Activated T-cell treated with anti-CD3 and anti-CD28 coated beads for 4 hours (primary cell): ENCODE measurements at places on chromosomes 2 and 18.

DNA sequence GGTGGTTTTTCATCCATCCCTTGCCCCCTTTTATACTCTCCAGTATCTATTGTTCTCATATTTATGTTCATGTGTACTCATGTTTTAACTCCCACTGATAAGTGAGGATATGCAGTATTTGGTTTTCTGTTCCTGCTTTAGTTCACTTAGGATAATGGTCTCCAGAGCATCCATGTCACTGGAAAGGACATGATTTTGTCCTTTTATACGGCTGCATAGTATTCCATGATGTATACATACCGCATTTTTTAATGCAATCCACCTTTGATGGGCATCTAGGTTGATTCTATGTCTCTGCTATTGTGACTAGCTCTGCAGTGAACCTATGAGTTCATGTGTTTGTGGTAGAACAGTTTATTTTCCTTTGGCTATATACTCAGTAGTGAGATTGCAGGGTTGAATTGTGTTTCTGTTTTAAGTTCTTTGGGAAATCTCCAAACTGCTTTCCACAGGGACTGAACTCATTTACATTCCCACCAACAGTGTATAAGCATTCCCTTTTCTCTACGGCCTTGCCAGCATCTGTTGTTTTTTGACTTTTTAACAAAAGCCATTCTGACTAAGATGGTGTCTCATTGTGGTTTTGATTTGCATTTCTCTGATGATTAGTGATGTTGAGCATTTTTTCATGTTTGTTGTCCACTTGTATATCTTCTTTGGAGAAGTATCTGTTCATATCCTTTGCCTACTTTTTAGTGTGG, 420.2 kb downstream of the THSD7B start:
- DNase-seq: no peak

GRCh38 chr18:22848615-22849014, 84.5 kb upstream of the RBBP8 start:
- no peak for DNase-seq

GRCh38 chr18:67776929-67777328, 260.4 kb upstream of the DSEL start:
- DNase-seq: no peak

DNA sequence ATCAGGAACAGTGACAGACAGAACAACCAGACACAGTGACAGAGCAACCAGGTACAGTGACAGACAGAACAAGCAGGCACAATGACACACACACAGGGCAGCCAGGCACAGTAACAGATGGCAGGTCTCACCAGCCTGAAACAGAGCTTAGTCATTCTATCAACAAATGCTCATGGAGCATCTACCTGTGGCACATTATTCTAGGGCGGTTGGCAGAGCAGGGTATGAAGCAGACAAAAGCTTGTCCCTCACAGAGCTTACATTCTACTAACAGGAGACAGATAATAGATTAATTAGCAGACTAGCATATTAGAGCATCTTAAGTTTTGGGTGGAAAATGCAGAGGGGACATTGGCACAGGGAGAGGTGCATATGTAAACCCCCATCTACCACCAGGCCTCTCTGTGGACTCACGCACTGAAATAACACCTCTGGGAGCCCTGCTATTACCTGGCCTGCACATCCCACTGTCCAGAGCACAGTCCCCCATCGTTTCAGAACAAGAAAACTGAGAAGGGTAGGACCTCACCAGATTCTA, 64.1 kb upstream of the RAB6C start:
- no peak for DNase-seq

GRCh38 chr2:9768388-9768787, 74.9 kb upstream of the TAF1B start:
- DNase-seq: no peak

DNA sequence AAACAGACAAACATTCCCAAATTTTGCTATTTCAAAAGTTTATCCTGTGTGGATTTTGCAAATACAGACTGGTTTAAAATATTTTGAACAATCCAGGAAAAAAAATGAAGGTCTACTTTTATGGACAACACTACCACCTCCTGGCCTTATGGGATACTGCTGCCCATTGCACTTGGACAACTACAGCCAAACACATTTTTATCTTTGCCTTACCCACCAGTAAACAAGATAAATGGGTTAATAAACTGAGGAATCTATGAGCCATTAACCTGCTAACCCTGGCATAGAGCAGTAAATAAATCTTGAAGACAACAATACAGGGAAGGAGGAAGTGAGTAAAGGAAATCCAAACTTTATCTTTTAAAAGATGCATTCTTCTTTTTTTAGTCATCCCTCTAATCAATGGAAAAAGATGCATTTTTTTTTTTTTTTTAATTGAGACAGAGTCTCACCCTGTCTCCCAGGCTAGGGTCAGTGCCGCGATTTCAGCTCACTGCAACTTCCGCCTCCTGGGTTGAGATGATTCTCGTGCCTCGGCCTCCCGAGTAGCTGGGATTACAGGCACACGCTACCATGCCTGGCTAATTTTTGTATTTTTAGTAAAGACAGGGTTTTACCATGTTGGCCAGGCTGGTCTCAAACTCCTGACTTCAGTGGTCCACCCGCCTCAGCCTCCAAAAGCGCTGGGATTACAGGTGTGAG, 2.1 kb upstream of the SPIRE1 start:
- no peak for DNase-seq

GRCh38 chr2:138630164-138630563, 128.6 kb downstream of the SPOPL start:
- DNase-seq: no peak

- DNase-seq: no peak
Measured at GRCh38 chr2:239826376-239826775, 198.8 kb downstream of the NDUFA10 start.

DNA sequence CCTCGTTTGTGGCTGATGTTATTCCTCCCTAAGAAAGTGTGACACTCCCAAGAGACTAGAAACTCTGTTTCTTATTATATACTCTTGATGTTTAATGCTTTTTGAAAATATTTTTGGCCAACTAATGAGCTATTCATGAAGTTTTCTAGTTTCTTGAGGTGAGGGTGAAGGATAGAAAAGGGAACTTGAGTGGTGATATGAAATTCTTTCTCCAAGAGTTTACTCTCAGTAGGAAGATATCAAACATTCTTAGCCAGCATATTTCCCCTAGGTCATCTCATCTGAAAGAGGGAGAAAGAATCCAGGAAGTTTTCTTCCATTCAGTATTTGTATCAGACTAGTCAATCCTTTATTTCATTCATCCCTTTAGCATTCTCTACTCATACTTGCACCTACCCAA, 95.7 kb downstream of the MAP3K20 start:
- no peak for DNase-seq

GRCh38 chr2:157107877-157108276, 149.6 kb upstream of the GALNT5 start:
- no peak for DNase-seq

DNA sequence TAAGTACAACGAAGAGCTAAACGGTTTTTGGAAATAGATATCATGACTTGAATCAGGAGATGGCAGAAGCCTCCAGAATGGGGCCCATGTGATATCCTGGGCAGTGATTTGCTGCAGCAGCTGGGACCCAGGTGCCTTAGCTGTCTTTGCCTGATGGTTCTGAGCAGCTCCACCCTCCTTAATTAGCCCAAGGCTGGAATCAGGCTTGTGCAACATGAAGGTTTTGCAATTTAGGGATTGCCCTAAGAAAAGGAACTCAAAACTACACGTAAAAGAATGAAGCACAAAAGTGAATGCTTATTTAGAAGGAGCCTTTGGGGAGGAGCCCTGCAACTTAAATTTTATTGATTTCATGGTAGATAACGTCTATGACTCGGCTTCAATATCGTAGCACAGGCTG, 17.3 kb upstream of the CNDP2 start:
- no peak for DNase-seq

DNA sequence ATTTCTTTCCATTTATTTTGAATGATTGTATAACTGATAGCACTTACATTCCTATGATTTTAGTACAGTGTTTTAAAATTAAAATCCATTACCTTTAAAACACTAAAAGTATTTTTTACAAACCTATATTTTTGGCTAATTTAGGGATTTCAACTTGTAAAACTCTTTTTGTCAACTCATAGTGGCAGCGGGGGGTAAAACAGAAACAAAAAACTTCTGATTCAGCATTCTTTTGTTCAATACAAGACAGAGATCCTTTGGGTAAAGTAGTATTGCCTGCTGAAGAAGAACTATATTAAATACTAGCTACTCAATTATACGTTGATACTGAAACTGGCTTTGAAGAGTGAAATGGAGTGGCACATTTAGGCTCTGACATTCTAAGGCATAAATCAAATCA, 437.4 kb upstream of the CDH19 start:
- DNase-seq: no peak

- DNase-seq: no peak
Measured at GRCh38 chr2:15672961-15673918, 81.6 kb downstream of the DDX1 start.

DNA sequence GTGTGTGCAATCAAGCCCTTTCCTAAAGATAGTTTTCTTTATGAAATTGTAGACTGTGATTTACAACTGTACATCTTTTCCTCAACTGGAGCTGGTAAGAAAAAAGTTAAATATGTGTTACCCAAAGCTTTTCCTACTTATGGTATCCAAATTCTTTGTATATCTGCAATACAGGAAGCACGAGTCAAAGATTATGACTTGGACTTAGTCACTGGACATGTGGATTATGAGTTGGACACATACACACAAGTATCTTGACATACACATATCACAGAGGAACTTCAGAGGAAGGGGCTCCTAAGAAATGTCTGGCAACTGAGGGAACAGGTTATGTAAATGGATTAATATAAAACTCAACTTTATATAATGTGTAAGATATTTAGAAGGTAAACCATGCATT, 35.2 kb downstream of the PRELID3A start:
- no peak for DNase-seq

GRCh38 chr2:114661971-114662939, 219.8 kb downstream of the DPP10 start:
- no peak for DNase-seq

DNA sequence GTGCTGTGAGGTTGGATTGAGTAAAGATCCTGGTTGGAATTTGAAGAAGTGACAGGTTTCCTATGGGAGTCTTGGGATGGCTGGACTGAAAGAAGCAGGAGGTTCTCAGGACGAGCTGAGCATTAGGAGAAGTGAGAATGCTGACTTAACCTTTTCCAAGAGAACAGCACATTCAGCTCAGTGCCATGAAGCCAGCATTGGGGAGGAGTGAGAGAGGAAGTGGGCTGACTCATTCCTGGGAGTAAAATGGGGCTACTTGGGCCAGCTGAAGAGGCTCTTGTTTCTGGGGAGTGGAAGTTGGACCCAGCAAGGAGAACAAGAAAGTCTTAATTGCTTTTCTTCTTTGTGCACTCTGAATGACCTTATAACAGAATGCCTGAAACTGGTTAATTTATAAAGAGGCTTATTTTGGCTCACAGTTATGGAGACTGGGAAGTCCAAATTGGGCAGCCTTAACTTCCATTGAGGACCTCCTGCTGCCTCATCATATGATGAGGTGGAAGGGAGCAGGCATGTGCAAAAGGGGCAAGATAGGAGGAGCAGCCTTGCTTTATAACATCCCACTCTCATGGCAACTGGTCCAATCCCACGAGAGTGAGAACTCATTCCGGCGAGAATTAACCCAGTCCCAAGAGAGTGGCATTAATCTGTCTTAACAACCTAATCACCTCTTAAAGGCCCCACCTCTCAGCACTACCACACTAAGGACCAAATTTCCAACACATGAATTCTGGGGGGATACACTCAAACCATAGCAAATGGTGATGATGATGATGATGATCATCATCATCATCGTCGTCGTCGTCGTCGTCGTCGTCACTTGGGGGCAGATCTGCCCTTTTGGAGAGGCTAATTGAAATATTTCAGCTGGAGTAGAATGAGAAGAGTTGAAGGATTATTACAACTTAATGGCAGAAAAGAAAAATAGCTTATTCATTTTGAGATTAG, 26.1 kb downstream of the DGUOK start:
- DNase-seq: no peak

DNA sequence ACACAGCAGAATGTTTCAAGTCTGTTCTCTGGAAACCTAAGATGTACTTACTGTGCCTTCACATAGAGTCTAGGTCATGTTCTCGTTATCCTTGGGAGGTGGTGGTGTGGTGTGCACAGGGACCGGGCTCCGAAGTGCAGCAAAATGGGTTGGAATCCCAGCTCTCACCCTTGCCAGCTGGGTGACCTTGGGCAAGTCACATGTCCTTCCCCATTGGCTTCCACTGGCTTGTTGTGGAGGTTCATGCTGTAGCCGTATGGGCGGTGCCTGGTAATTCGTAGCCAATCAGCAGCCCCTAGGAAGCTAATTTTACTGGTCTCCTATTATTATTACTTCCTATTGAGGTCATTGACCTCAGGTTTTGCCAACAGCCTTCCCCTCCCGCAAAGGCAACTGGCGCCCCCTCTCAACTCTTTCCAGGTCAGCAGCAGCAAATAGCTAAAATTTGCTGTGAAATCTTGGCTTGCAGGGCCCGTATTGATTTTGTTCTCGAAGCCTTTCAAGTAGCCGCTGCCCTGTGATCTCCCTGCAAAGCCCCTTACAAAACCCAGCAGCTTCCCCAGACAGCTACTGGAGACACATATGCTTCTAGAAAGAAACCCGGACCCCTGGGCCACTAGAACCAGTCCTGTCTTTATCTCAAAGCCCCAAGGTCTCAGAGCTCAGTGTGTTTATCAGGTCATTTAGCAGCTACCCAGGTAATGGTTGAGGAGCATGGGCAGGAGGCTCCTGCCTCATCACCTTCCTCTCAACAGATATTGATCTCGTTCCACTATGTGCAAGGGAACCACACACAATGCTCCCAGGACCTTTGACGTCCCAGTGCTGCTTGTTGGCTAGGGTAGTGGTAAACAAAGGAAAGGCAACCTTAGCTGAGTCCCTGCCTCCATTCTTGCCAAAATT, 66.5 kb upstream of the SLC1A4 start:
- no peak for DNase-seq

- DNase-seq: no peak
Measured at GRCh38 chr2:168698969-168699368, 103.5 kb upstream of the NOSTRIN start.

- no peak for DNase-seq
Measured at GRCh38 chr18:23951206-23951605, 63.3 kb upstream of the TTC39C start.

GRCh38 chr2:159855143-159855542, 57.1 kb upstream of the CD302 start:
- no peak for DNase-seq

DNA sequence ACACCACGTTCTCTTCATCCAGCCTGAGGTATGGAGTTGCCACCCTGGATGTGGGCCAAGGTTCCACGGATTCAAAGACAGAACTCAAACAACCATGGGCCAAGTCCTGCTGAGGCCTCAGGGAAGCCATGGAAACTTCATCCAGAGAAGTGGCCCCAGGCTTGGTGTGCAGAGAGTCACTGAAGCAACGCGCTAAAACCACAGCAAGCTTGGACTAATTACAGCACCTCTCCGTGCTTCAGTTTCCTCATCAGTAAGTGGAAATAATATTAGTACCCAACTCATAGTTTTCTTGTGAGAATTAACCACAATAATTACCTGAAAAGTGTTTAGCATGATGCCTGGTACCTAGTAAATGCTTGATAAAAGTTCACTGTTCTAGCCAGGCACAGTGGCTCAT, 19.2 kb upstream of the AP1S3 start:
- DNase-seq: no peak
